ENCODE measurements at places on chromosomes 11 and 22.

- no peak for DNase-seq
Observed at GRCh38 chr22:29112121-29112520, 39.3 kb downstream of the KREMEN1 start.

GRCh38 chr11:64060861-64061444, 25.2 kb downstream of the FLRT1 start:
- peak; percentile 27 for DNase-seq

- DNase-seq, result no peak
Observed at GRCh38 chr11:33086017-33086416, 46.6 kb downstream of the TCP11L1 start.

GRCh38 chr11:65489706-65490320, 9.0 kb upstream of the MALAT1 start:
- DNase-seq, result no peak

DNA sequence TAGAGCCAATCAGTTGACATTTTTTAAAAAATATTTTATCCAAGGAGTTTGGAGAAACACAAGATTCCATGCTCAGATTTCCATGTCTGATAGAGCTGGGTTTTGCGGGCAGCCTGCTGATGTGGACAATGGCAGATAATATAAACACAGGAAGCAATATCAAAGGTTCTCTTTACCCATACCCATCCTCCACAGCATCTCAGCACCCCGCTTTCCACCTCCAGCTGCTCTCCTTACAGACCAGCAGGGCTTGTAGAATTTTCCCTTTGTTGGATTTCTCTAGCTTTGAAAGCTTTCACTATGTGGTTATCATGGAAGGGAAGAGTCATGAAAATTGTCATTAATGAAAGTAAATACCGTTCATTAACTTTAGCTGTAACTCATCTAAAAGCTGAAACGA, 746.4 kb downstream of the OPCML start:
- no peak for DNase-seq

GRCh38 chr11:123404676-123405075, 25.4 kb upstream of the GRAMD1B start:
- no peak for DNase-seq

DNA sequence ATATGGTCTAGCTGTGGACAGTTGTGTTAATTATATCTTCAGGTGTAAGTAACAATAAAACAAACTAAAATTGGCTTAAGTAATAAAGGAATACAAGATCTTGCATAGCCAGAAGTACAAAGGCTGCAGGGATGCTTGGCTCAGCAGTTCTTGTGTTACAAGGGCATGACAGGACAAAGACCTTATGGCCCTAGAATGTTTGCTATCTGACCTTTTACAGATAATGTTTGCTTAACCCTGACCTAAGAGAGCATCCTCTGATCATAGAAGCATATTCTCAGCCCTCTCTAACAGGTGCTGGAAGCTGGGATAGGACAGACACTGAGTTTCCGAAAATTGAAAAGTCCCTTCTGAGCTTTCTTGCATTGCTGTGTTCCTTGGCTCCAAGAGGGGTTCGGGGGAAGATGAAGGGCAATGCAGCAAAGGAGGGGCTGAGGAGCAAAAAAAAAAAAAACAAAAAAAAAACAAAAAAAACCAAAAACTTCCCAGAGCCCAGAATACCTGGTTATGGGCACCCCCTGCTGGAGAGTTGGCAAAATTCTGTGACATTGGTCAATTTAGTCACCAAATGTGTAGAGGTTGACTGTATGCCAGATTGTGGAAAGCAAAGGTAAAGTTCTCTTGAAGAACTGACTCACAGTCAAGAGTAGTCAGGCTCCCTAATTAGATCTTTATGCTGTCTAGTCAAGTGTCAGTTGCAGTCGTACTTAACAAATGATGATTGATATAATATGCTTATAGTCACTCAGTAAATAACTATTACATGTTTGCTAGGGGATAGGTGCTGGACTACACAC, 10.4 kb upstream of the HIKESHI start:
- peak; percentile 18 for DNase-seq

GRCh38 chr11:92859156-92859690, 110.2 kb upstream of the MTNR1B start:
- DNase-seq, result no peak

- no peak for DNase-seq
Observed at GRCh38 chr11:2120359-2121100, 18.7 kb downstream of the IGF2 start.

DNA sequence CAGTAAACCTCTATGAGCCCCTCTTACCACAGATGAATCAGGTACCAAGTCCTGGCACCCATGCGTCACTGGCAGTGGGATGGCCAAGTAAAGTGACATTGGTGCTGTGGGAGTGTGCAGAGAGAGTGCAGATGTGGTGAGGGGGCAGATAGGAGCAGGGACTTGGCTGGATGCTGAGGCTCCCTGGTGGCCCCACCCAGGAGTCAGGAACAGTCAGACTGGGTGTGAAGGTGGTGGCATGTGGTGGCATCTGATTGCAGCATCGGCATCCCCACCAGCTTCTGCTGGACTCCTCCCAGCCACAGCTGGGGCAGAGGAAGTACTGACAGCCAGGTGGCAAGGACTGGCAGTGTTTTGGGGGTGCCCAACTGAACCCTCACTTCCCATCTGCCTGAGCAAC, 11.4 kb downstream of the DGAT2 start:
- DNase-seq, result no peak

DNA sequence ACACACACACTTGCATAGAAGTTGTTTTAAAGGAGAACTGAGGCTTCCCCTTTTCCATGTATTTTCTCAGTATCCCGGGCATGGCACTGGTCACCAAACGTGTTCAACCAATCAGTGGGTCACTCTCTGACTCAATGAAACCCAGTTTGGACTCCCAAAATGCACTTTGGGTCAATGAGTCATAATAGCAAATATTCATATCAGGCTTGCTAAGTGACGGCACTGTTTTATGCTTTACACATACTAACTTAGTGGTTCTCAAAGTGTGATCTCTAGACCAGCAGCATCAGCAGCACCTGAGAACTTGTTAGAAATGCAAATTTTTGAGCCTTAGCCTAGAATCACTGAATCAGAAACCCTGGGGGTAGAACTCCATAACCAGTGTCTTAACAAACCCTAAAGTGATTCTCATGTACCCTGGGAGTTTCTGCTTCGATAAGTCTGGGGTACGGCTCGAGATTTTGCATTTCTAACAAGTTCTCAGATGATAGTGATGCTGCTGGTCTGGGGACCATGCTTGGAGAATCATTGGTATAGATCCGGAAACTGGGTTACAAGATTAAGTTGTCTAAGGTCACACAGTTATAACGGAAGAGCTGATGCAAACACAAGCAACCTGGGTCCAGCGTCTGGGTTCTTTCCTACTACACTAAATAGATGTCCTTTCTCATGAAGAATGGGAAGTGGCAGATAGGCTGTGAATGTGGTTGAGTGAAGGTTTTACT, 35.6 kb downstream of the ETS1 start:
- DNase-seq, result no peak

DNA sequence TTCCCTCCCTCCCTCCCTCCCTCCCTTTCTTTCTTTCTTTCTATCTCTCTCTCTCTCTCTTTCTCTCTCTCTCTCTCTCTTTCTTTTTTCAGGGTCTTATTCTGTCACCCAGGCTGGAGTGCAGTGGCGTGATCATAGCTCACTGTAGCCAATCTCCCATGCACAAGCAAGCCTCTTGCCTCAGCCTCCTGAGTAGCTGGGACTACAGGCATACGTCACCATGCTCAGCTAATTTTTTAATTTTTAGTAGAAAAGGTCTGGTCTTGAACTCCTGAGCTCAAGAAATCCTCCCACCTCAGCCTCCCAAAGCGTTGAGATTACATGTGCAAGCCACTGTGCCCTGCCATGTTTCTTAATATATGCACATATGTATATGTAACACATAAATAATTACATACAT, 19.0 kb downstream of the TSKU start:
- no peak for DNase-seq

DNA sequence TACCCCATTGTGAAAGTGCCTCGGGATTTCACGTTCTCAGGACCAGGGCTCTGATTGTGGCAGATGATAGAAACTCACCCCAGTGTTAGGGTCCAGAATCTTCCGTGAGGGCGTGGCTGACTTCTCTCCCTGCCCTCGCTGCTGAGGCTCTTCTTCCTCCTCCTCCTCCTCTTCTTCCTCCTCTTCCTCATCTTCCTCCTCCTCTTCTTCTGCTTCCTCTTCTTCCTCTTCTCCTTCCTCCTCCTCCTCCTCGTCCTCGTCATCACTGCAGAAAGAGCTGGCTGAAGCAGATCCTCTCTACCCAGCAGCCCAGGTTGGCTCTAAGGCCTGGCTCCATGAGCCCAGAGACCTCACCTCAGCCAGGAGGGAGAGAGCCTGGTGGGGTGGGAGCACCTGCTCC, 13.5 kb upstream of the CHADL start:
- DNase-seq, result no peak

- DNase-seq, result no peak
Observed at GRCh38 chr11:46914363-46914762, 4.0 kb downstream of the LRP4 start.

DNA sequence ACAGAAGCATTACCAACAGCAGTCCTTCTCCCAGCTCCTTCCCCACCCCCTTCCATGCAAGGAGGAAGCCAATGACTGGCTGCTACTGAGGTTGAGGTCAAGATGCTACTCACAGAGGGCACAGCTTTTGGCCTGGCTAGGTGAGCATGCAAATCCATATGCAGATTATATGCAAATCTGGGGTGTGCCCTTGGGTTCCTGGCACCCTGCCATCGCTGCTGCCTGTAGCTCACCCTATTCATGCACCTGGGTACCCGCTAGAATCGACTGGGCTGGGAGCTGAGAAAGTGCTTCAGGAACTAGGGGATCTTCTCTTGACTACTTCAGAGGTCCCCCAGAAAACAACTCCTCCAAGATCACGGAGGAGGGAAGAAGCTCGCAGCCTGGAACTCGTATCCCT, 4.0 kb downstream of the DSCAML1 start:
- DNase-seq, result no peak

DNA sequence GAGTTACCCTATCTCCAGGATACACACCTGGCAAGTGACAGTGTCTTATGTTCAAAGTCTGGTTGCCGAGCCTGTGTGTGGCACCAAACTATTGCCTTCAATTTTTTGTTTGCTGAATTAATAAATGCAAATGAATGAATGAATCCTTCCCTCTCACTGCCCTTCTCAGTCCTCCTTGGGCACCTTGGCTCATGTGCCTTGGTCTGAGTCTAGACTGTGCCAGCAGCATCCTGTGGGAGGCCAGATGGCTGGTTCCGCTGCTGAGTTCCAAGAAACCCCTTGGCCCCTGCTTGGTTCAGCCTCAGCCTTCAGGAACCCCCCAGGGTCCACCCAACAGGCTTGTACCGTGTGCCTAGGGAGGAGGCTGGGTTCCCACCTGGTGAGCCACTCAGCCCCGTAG, 31.0 kb downstream of the TOB2 start:
- no peak for DNase-seq

DNA sequence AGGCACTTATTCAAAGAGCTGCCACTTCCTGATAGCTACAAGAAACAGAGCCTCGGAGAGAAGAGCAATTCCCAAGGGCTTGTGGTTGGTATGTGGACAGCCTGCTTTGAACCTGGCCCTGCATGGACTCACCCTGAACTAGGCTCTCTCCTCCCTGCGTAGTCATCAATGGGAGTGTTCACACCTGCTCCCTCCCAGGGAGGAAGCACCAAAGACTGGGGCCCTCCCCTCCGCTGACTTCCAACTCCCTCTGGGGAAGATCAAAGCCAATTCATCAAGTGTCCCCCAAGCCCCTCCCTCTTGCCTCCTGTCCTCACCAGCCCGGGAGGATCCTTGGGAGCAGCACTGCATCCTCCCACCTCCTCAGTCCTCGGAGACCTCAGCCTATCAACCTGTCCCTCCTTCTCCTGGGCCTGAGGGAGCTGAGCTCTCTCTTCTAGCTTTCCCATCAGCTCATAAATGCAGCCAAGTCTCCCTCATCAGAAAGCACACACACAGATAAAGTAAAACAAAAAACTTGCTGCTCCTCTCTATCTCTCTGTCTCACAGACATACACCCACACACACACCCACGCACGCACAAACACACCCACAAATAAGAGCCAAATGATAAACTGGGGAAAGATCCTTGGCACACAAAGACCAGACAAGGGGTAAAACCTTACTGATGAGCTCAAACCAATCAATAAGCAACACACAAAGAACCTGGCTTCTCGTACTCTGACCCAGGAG, 3.3 kb downstream of the A4GALT start:
- DNase-seq, result no peak

DNA sequence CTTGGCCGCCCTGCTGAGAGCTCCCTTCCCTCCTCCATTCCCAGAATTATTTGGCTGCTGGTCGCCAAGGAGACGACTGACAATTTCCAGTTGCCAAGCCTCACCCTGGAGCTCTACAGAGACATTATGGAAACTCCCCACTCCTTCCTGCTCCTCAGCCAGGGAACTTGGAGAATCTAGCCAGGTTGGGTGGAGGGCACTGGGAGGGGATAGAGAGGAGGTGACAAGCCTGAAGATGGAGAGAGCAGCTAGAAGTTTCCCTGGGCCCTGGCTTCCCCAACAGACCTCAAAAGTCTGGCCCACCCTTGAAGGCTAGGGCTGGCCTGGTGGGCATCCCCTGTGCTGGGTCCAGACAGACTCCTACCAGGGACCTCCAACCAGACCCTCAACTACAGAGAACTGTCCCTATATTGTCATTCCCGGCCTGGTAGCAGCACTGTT, 6.7 kb upstream of the VSIG10L2 start:
- DNase-seq, result no peak

GRCh38 chr22:47174096-47174495, 411.6 kb downstream of the TBC1D22A start:
- DNase-seq, result no peak

- no peak for DNase-seq
Observed at GRCh38 chr22:45223304-45224117, 17.2 kb downstream of the KIAA0930 start.

GRCh38 chr22:20058989-20059770, 20.9 kb upstream of the DGCR8 start:
- no peak for DNase-seq

DNA sequence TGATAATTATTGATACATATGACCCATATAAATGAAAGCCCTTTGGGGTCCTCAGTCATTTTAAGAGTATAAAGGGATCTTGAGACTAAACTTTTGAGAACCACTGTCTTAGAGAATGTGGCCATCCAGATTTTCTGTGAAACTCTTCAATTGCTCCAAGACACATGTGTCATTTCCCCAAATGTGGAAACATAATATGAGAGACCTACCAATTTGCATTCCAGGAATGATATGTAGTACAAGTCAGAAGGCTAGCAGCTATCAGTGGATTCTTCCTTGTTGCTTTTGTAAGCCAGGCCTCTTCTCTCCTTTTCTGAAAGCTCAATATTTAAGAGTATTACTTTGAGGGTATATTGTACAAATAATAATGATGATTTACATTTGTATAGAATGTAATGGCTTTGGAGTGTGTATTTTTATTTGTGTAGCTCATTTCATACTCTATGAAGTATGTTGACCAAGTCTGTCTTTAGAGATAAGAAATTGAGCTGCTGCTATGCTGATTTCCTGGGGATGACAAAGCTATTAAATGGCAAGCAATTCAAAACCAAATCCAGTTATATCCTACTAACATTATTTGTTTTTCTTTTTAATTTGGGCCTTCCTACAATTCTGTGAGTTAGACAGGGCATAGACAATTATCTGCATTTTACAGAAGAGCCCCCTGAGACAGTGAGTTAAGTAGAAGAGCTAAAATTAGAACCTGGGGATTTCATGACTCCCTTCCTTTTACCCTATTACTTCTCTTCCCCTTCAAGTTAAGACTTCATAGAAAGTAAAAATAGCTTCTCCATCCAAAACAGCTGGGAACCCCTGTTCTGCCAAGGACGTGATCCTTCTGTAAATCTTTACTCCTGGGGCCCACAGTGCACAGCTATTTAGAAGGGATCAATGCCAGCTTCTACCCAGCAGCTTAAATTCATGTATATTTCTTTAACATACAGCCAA, 131.9 kb downstream of the WNT11 start:
- DNase-seq, result no peak

- DNase-seq, result no peak
Observed at GRCh38 chr11:119506436-119506835, 83.5 kb upstream of the THY1 start.
